ENCODE measurements at places on chromosomes 16 and 17.

GRCh38 chr17:54983260-54983659 is 14.7 kb downstream of the STXBP4 start:
- DNase-seq, result no peak

DNA sequence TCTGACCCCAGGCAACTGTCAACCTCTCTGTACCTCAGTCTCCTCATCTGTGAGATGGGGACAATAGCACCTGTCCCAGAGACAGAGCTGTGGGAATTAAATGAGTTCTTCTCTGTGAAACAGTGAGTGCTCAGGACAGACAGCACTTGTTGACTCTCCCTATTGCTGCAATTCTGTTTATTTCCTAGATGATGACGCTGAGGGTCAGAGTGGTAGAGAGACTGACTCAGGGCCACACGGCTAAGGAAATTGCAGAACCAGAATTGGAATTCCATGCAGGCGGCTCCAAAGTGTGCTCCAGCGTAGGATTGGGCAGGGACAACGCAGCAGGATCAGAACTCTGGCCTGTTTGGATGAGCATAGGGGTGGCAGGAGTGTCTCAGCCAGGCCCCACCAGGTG is 302.2 kb downstream of the C16orf95 start:
- no peak for DNase-seq

DNA sequence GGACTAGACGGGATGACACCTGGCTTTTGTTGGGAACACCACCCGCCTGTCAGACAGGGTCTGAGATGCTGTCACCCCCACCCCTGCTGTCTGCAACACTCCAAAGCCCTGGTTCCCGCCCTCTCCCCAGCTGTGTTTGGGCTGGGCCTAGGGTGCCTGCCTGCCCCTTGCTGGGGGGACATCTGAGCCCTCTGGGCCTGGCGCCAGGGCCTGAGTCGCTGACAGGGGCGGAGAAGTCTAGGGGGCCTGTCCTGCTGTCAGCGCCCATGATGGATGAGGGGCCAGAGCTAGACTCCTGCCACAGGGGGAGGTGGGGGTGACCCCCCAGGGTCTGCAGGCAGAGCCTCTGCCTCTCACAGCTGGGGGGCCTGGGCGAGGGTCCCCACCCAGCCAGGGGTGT is 7.6 kb upstream of the PKMYT1 start:
- peak; percentile 62 for DNase-seq

- no peak for DNase-seq
These were observed 73.2 kb downstream of the MYH10 start for GRCh38 chr17:8557176-8557806.

GRCh38 chr17:82062984-82063368 is 2.6 kb downstream of the DUS1L start:
- no peak for DNase-seq

DNA sequence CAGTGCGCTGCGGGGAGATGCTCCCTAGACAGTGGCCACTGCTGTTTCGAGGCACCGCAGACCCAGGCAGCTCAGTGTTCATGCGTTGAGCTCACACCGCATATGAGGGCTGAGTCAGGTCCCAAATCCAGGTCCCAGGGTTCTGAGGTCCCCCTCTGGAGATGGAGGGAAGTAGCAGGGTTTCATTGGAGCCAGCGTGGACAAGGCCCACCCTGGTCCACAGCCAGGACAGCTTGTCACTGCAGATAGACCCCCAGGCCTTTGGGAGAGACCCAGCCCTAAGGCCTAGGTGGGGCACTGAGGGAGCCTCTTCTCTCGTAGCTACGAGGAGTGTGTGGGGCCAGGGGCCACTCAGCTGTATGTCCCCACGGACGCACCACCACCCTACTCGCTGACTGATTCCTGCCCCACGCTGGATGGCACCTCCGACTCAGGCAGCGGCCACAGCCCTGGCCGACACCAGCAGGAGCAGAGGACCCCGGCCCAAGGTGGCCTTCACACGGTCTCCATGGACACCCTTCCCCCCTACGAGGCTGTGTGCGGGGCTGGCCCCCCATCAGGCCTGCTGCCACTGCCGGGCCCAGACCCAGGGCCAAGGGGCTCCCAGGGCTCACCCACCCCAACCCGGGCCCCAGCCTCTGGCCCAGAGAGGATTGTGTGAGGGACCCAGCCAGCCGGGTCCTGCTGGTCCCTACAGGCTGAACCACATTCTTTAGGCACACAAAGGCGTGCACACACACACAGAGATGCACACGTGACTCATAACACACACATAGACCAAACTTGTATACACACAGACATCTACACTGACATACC is 53.4 kb downstream of the BEAN1 start:
- no peak for DNase-seq

- DNase-seq, result no peak
These were observed 174.8 kb downstream of the UTP18 start for GRCh38 chr17:51435171-51435552.

GRCh38 chr16:3038896-3039295 is 2.2 kb upstream of the BICDL2 start:
- no peak for DNase-seq

DNA sequence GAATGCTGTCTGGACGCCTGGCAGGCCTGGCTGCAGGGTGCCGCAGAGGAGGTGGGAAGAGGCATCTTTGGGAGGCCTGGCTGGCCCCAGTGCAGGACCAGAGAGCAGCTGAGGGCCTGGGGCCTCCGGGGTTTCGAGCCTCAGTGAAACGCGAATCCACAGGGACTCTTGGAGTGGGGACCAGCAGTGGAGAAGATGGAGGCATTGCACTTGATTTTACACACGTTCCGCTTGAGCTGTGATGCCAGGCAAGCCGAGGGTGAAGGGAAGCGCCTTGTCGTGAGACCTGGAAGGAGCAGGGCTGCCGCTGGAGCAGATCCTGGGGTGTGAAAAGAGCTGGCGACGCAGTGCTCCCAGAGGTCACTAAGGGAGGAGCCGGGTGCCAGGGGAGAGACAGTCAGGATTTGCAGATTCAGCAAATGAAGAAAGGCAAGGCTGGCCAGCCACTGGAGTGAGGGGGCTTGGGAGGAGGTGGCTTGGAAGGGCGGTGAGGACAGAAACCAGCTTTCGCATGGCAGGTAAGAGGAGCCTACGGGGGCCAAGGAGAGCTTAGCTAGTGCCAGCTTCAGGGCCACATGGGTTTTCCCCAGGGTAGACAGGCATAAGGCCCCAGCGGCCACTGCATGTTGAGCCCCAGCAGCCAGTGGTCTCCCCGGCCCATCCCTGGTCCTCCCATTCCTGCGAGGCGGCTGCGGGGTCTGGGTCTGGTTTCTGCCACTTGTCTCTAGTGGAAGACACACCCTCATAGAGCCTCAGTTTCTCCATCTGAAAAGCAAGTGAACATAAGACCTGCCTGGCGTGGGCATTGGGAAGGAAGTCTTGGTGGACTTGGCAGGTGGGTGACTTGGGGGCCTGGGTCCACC is 175.2 kb upstream of the CHMP6 start:
- no peak for DNase-seq

DNA sequence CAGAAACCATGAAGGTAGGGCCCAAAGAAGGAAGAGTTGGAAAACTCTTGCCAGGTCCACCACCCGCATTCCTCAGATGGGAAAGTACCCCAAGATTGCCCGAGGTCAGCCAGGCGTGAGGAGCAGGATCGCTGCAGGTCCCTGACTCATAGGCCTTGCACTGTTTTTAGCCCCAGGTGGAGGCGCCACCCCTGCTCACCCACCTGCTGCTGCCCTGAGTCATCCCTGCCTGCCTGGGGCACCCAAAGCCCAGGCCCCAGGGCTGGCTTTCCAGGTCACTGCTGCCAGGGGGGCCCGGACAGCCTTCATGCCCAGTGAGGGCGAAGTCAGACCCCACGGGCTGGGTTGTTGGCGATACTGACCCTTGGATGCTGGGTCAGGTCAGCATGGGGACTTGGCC is 100.9 kb downstream of the AMFR start:
- no peak for DNase-seq

- DNase-seq, result no peak
These were observed 338 bp downstream of the MAPK3 start for GRCh38 chr16:30122604-30123160.

DNA sequence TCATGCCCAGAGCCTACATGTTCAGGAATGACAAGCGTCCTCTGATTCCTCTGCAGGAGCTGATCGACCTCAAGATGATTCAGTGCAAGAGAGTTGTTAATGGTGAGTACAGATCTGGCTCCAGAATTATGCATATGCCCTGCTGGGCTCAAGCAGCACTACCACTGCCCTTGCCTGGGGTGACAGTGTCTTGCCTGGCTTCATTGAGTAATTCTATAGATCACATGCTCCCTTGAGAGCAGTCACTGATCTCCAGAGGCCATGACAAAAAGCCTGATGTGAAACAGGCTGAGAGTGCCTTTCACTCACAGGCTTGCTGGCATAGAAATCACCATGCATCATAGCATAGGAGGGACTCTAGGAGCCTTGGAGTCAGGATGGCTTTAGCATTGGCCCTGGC is 26.4 kb downstream of the DUS2 start:
- no peak for DNase-seq

- no peak for DNase-seq
These were observed 1.5 kb upstream of the ARHGDIG start for GRCh38 chr16:278863-279366.

Data from ELF-1 (cell line).